Pons (tissue), 1 donor: ENCODE measurements at places on chromosomes 3 and 15.

DNA sequence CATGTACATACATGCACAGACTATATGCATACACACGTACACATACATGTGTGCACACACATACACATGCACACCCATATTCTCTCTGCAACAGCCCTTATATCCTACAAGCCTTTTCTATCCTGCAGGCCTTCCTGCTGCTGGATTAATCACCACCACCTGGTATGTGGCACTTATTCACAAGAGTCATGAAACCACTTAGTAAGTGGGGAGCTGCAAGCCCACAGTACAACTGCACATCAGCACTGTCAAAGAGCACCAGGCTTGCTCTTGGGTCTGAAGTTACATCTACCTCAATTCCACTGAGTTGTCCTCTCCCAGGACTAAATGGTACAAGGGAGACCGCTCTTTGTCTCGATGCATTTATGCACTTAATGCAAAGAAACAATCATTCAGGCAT lies 233.2 kb downstream of the KLF13 start:
- no peak for DNase-seq

GRCh38 chr3:93979850-93980676 lies at the start of gene ARL13B:
Gene ARL13B, plus strand, starts transcription at chr3:93980155. Its CDS starts 269 bp downstream, at chr3:93980424.
- peak; percentile 99 for DNase-seq

DNA sequence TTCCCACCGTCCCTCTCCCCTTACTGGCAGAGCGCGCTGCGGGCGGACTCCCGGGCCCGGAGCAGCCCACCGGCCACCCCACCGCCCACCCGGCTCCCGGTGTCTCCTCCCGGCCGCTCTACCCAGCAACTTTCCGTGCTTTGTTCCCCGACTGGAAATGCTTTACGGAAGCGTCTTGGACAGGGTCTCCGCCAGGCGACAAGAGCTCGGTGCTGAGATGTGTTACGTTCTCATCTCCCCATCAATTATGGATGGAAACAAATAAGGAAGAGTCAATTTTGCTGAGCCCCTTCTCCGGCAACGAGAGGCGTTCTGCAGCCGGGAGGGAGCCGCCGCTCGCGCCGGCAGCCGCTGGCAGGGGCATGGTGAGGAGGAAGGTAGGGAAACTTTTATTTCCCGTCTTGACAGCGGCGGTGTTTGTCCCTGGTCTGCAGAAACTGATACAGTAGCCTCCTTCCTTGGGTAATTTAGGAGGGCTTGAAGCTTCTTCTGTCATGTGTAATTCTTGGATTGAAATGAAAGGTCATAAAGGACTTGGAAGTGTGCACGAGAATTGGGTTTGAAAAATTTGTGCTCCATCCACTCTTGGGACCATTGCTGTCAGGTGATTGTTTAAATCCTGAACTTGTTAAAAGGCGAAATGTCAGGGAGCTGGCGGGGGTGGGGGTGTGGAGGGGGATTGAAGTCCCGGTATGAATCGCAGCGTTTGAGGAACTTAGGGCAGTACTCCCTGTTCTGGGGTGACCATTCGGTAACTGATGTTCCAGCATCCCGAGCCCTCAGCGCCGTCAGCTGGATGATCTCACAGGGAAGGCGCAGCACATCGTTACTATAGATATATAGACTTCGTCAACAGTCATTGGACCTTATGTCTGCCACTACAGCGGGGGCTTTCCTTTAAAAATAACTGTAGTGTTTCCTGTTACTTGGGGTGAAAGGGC lies 1.5 kb downstream of the SEMA6D start:
- DNase-seq, result peak; percentile 68

DNA sequence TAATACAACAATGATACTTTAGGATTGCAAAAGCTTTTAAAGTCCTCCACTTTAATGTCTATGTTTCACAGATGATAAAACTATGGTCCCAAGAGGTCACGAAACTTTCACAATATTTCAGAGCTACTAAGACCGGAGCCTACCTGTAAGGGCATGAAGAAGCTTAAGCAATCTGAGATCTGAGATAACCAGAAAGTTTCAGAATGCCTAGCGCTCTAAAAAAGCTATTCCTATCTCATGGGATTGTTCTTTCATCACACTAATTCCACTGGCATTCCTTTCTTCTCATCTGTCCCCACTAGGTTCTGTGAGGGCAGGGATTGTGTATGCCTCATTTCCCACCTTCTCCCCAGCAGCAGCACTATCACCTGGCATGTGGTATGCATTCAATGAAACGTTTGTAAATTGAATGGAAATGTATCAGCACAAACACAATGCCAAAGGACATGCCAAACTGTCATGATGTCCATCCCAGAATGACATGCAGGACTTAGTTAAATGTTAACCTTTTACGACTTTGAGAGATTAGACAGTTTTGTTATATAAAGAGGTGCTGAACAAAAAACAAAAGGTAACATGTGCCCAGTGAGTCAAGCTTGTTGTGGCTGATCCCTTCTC lies 104.7 kb upstream of the NR2F2 start:
- no peak for DNase-seq

DNA sequence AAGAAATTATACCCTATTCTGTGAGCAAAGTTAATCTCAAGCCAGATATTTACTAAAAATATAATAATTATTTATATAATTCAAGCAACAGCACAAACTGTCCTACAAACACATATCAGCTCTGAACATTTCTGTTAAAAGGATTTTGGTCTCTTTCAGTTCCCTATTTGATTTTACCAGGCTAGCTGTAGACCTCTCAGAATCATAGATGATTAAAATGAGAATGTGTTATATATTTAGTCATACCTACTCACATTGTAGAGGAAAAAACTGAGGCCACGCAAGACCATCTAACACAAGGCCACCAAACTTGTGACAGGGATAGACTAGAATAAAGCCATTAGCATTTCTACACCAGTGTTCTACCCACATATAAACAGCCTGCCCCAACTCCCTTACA lies 28.5 kb downstream of the ACKR4 start:
- no peak for DNase-seq

DNA sequence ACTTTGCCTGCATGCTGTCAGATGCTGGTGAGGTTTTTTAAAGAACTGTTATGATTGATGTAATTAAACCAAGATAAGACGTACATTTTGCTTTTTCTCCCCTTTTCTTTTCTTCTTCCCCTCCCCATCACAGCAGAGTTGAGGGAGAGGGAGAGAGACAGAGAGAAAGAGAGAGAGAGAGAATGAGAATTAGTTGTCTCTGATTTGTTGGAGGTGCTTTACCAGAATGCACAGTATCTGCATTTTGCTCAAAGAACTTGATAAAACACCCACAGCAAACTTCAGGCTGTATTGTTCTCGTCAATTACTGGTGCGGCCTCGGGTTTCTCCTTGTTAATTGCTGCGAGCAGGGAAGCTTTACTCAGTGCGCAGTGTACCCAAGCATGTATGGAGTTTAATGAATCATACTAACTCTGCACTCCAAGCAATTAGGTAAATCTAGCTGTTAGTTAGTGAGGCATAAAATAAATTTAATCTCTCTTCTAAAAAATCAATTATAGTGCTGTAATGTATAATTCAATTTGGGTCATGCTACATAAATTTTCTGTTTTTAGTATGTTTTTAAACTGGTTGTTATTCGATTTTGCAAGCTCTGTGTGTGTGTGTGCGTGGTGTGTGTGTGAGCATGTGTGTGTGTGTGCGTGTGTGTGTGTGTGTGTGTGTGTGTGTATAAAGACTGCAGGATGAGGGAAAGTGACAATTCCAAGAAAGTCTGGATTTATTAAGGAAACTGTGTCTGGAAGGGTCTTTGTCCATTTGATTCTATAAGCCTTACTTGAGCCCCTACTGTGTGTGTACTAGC lies 273.4 kb downstream of the TLE3 start:
- DNase-seq, result no peak

DNA sequence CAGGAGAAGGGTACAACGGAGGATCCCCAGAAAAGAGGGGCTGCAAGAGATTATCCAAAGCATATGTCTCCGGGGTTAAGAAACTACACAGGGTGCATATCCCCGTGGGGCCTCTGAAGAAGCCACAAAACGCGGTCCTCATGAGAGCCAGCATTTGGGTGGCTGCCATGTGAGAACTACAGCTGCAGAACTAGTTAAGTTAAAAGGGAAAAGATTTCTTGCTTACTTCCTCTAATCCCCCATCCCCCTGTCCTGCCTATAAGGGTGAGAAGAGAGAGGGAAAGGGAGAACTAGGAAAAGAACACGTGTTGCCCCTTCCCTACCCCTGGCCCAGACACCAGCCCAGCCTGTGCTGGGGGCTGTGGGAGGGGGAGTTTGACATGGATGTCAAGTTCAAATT lies 70.4 kb upstream of the PCSK6 start:
- DNase-seq, result no peak

DNA sequence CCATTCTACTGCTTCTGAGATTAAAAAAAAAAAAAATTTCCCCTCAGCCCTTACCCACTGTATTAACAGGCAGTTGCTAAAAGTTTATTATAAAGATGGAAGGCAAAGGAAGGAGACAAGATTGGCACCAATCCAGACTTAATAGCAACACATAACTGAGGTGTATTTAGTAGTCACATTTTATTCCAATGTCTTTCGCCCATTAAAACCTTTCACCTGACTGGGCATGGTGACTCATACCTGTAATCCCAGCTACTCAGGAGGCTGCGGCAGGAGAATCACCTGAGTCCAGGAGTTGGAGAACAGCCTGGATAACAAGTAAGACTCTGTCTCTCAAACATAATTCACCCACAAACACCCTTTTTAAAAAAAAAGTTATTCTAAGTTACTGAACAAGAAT lies 4.4 kb downstream of the ACAP2 start:
- no peak for DNase-seq

DNA sequence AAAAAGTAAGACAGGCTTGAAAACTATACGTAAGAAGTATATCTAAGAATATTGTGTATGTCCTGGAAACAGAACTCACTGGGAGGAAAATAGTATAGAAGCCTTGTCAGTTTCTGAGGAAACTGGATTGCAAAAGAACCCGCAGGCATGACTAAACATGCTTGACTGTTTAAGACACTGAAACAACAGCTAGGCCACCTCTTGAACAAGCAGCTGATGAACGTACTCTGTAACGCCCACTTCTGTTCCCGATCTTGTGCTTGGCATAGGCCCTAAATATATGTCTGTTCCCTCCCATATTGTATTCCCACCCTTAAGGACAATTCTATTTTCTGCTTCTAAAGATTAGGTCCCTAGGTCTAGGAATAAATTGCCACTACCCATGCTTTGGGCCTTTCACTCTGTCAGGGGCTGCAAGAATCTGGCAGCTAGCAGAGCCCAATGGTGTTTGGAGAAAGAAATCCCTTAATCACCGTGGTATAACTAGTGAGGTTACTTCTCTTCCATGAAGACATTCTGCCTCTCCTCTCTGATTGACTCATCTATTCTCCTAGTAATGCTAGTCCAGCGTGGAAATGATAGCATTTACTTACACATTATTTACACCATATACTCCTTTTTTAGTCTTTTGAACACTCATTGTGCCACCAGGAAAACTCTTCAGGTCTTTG lies 46.2 kb downstream of the CD200 start:
- DNase-seq, result no peak

- DNase-seq, result no peak
These were observed 47.3 kb upstream of the USP50 start for GRCh38 chr15:50593761-50594160.

DNA sequence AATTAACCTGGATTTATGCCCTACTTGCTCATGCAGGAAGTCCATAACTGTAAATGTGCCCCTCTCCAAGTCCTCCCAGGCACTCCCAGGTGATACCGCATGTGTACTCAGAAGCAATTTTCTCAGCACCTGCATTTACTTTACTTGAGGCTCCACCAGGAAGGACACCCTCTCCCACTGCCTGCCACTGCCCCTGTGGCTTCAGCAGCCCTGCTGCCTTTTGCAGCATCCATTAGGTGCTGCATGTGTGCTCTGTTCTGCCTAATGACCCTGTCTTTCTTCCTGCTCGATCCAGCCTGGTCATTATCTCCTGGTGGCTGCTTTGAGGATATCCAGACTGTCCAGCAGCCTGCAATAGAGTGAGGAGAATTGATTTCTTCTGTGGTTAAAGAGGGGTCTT lies 107.6 kb upstream of the SEMA6D start:
- DNase-seq, result no peak

GRCh38 chr15:69953051-69953450 lies 144.7 kb downstream of the TLE3 start:
- DNase-seq, result no peak

GRCh38 chr3:177430653-177431052 lies 233.4 kb upstream of the TBL1XR1 start:
- DNase-seq, result no peak

DNA sequence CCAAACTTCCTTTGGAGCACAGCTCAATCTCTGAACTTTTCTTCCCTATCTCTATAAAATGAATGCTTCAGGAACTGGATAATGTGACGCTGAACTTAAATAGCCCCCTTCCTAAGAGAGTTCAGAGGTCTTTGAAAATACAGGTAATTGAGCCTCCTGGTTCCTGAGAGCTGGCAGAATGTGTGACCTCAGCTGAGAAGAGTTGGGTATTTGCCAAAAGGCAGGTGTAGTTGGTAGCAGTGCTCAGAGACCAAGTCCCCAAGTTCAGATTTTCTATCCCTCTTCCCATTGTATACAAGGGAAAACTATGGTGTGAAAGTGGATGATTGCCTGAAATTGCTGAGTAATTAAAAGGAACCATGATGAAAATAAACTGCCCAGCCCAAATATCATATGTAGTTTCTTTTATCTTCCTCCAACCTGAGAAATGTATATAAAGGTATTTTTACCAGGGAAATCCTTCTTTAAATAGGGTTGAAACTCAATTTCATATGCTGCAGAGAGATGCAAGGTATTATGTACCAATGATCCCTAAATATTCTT lies 154.6 kb upstream of the ICE2 start:
- DNase-seq, result no peak

DNA sequence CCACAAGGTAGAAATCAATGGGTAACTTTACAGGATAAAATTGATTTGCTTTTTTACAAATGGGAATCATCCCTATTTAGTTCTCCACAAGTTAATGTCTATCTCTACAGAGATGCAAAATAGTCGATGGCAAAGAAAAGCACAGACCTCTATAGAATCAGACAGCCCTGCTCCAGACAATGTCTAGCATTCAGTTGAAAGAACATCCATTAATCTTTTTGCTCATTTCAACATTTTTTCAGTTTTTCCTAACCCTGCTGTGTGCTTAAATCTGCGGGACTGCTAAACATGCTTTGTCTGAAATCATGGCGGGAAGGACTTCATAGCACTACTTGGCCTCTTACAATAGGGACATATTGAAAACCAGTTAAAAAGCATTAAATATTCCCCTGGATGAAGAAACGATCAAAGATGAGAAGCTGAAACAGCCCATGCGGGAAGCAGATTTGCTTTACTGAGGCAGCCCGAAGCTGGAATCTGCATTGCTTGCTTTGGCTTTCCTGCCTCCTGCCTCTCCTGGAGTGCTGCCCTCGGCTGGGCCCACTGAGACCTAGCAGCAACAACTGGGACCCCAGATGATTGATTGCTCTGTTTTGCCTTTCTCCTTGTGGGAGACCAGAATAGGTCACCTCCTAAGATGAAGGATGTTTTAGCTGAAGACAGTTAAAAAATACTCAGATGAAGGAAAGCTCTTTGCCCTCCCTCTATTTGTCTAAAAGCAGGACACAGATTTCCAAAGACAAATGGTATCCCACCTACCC lies 38.5 kb upstream of the RASGRP1 start:
- DNase-seq, result no peak

- DNase-seq, result no peak
These were observed 163.2 kb downstream of the NSUN3 start for GRCh38 chr3:94226078-94226477.

- DNase-seq, result peak; percentile 55
These were observed 1.0 kb downstream of the P3H2 start for GRCh38 chr3:190119461-190120268.
